ENCODE measurements at places on chromosomes 5 and 9.

DNA sequence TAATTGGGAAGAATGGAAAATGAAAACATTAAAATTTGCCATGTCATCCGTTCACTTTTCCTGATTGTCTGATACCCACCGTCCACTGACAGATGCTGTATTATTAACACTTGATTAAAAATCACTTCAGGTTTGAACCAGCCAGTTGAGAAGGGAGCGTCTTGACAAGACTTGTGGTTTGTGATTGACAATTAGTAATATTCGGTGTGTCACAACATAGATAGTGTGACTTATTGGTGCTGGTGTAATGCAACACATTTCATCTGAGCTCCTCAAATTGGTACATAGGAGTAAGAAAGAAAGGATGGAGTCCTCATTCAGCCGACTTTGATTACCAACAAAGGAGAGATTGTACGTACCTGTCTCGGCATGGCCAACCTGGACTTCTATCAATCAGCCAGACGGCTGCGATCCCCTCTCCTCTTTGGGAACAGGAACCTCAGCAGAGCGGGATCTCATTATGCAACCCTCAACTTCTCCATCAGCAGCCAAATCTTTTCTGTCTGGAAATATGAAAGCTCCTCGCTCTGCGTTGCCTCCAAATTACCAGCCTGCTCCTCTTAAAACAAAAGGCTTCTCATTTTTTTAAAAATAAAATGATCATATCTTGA lies 211.7 kb upstream of the MVB12B start:
- DNase-seq, result no peak

GRCh38 chr5:96781031-96781971 lies 26.4 kb downstream of the ERAP1 start:
- no peak for DNase-seq

- no peak for DNase-seq
Measured at GRCh38 chr5:74319076-74319475, 321.5 kb downstream of the ENC1 start.

- DNase-seq, result no peak
Measured at GRCh38 chr5:131914472-131914871, 31.0 kb downstream of the MEIKIN start.

GRCh38 chr5:82348784-82349425 lies 70.8 kb upstream of the RPS23 start:
- DNase-seq, result no peak

All from CD4-positive, alpha-beta T cell treated with Interleukin-4 for 1 hour (primary cell).